Cardiac muscle cell (in vitro differentiated cells and primary cell): ENCODE measurements at places on chromosomes 5 and 9.
A peak's percentile ranks its signal among the peaks of the same experiment; 100 is the strongest.

- DNase-seq, result no peak
These were observed 405.4 kb downstream of the TMEM232 start for GRCh38 chr5:110321117-110321516.

GRCh38 chr5:177325868-177326381, 14.2 kb upstream of the MXD3 start:
- no peak for DNase-seq

DNA sequence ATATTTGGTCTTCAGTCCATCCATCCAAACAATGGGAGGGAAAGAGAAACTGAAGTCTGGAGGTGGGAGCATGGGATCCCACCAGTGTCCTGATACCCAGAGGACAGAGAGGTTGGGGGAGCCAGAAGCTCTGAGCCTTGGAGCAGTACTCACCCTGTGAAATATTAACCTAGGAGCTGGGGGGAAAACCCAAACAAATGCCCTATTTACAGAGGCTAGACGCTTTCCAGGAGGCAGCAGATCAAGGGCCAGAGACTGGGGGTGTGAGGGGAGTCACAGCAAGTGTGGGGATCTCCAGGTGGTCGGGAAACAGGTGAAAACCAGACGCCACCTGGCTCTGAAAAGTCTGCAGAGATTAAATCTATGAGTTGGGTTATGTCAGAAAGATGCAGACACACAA, 6.2 kb downstream of the ZER1 start:
- DNase-seq, result no peak

- DNase-seq, result no peak
These were observed 83.5 kb upstream of the SEMA6A start for GRCh38 chr5:116658141-116658540.

- peak; percentile 91 for DNase-seq
These were observed 51.9 kb downstream of the NEK6 start for GRCh38 chr9:124309667-124310084.

DNA sequence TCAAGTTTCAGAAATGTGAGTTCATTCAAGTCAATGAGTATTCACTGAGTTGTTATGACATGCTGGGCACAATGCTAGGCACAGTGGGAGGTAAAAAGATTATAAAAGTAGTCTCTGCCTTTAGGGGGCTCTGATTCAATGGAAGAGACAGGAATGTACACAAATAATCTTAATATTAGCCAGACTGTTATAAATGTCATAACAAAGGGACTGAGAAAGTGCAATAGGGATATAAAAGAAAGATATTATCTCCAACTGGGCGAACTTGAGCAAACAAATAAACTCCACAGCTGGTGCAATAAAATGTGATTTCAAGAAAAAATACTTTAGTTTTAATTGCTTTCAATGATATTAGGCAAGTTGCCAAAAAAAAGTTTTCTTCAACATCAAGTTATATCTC, 755.2 kb downstream of the BRINP1 start:
- DNase-seq, result no peak

DNA sequence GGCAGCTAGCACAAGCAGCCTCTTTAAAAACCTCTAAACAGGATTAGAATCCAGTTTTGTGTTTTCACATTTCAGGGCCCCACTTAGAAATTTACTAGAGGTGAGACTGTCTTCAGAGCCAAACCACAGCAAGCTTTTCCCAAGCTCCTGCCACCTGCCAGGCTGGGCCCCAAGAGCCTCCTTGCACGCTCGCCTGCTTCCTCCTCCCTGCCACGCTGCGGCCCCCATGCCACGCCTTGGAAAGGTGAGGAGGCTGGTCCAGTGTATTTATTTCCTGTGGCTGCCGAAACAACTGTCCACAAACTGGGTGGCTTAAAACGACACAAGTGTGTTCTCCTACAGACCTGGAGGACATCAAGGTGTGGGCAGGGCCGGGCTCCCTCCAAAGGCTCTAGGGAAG, 43.4 kb downstream of the NKX2-5 start:
- no peak for DNase-seq

GRCh38 chr5:129063483-129064113, 31.0 kb upstream of the ISOC1 start:
- DNase-seq, result no peak

GRCh38 chr9:121833061-121833460, 181.6 kb downstream of the DAB2IP start:
- DNase-seq, result no peak

DNA sequence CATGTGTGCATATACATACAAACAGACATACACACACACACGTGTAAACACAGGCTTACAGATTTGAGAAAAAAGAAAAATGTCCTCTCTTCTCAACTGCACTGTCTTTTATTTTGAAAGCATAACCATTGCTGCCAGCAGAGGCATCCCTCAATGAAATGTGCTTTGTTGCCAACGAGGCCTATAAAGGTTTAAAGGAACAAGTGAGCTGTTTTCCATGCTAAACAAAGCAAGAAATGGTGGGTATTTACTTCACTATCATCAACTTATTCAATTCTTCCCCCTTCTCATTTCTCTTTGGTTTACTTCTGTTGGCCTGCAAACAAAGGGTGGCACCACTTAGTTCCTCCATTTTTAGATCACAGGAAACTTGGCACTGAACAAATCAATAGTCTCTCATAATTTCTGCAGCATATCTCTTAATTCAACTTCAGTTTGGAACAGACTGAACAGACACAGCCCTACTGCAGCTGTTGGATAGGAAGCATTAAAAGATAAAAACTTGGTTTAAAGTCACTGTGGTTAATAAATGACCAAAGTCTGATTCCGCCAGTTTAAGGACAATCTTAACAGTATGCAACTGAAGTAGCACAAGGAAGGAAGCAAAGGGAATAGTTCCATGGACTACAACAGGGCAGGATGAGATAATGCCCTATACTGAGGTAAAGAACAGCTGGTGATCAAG, 21.7 kb downstream of the TTC33 start:
- DNase-seq, result peak; percentile 13

DNA sequence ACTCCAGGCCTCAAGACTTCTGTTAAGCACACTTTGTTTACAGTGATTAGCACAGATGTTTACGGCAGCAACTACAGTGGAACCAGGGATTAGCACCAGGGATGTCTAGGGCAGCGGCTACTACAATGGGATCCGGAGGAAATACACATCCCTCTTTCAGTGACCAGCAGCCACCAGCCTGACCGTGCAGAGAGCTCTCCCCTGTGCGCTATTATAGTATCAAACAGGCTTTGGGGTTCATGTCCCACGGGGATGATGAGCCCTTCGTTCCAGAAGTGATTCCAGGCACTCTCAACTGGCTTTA, 21.5 kb downstream of the GFPT2 start:
- no peak for DNase-seq

DNA sequence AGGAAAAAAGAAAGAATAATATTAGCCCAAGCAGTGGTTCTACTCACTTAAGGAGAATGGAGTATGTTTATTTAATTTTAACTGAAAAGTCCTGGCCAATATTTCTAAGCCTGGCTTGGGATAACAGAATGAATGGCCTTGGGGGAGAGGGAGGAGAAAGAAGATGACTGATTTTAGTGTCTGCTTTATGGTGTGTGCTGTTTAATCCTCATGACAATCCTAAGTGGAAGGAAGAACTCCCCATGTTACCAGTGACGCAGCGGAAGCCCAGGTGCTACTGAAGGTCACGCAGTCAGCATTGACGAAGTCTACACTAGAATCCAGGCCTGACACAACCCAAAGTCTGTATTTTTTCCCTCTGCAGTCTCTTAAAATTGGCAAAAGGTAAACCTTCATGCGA, 50.5 kb downstream of the PALM2AKAP2 start:
- no peak for DNase-seq

GRCh38 chr5:44652674-44653073, 156.1 kb upstream of the MRPS30 start:
- no peak for DNase-seq

DNA sequence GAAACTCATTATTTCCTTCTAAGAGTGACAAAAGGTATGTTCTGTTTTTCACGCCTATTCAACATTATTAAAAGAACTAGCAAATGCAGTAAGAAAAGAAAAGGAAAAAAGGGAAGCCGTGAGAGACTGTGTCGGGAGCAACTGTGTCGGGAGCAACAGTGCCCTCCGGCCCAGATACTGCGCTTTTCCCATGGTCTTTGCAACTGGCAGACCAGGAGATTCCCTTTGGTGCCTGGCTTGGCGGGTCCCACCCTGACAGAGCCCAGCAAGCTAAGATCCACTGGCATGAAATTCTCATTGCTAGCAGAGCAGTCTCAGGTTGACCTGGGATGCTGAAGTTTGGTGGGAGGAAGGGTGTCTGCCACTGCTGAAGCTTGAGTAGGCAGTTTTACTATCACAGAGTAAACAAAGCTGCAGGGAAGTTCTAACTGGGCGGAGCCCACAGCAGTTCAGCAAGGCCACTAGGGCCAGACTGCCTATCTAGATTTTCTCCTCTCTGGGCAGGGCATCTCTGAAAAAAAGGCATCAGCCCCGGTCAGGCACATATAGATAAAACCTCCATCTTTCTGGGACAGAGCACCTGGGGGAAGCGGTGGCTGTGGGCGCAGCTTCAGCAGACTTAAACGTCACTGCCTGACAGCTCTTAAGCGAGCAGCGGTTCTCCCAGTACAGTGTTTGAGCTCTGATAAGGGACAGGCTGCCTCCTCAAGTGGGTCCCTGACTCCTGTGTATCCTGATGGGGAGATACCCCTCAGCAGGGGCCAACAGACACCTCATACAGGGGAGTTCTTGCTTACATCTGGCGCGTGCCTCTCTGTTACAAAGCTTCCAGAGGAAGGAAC, 1237.4 kb upstream of the CDH18 start:
- no peak for DNase-seq

- DNase-seq, result no peak
These were observed 360.9 kb downstream of the KDM4C start for GRCh38 chr9:7118633-7119032.

GRCh38 chr5:73459366-73459765, 10.8 kb upstream of the FOXD1 start:
- no peak for DNase-seq

DNA sequence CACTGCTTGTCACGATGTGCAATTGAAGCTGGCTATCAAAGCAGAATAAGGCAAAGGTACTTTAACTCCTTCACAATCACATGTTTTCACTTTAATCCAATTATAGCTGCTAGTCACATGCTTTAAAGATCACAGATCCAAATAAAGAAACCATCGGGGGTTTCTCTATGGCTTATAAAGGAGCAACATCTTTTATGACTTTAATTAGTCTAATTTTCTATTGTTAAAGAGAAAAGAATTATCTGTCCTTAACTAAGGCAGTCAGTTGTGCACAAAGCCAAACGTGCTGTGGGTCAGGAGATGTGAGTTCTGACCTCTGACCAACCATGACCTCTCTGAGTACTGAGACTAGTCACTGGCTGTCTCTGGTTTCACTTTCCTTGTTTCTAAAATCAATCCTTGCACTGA, 561.1 kb downstream of the RAB3C start:
- no peak for DNase-seq

DNA sequence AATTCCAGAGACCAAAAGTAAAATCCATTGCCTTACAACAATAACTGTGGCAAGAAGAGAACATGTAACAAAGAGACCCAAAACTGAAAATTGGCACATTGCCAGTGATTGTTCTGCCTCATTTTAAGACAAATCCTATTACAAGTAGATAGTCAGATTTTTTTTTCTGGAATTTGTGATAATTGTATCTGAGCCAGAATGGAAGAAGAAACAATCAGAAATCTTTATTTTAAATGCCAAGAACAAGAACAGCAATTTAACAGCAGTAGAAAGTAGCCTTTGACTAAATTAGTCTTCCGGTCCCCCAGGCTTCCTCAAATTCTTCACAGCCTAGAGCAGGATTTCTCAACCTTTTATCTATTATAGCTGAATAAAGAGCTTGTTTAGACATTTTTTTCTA, 106.7 kb upstream of the PTPN3 start:
- no peak for DNase-seq
